Activated CD8-positive, alpha-beta memory T cell treated with anti-CD3 and anti-CD28 coated beads, Interleukin-2, amount 50 U/mL, for 48 hours (primary cell): ENCODE measurements at places on chromosomes 16 and 17.

DNA sequence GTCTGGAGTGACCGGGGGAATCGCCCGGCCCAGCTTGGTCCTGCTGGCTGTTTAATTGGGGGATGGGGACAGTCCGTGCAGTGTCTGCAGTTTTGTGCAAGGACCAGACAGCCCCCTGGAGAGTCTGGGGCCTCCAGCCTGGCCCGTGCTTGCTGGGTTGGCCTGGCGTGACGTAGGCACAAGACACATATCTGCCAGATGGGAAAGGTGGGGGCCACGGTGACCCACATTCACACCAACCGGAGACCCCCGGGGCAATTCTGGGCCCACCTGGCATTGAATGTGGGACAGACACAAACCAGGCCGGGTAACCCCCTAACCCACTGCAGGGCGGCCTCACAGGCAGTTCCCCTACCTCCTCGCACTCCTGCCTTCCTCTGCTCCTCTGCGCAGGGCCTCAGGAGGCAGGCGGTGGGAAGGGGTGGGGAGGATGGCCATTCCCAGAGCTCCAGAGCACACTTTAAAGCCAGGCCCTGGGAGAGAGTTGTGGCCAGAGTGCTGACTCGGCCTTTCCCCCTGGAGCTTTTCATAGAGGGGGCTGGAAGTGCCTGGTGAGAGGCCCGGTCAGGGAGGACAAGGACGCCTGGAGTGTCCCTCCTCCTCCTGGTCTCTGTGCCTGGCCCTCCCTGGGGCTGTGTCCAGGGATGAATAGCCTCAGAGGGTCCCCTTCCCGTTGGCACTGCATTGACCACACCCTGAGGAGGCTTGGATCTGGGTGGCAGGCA is 1.5 kb downstream of the MRC2 start:
- DNase-seq: no peak

DNA sequence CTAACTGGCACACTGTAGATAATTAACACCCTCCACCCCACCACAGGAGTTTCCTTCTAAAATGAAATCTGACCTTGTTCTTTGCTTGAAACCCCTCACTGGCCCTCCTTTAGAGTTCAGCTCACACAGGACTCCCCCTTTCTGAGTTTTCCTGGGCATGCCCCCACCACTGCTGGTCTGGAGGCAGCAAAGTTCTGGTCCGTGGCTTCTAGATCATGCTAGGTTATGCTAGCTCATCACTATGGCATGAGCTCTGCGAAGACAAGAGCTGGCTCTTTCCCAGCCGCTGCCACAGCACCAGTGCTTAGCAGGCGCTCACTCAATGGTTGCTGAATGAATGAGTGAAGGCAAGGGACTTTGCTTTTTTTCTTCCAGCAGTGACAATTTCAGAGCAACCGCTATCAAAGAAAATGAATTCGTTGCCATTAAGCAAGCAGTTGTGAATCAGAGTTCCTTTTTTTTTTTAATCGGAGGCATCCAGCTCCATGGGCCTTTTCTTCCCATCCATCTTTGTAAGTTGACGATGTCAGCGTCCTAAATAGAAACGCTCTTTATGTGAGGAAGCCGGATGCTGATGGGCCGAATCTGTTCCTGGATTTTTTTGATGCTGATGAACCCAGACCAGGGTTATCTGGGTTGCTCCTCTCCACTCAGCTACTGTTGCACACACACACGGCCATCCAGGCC is 80.8 kb upstream of the NOL11 start:
- DNase-seq: no peak

DNA sequence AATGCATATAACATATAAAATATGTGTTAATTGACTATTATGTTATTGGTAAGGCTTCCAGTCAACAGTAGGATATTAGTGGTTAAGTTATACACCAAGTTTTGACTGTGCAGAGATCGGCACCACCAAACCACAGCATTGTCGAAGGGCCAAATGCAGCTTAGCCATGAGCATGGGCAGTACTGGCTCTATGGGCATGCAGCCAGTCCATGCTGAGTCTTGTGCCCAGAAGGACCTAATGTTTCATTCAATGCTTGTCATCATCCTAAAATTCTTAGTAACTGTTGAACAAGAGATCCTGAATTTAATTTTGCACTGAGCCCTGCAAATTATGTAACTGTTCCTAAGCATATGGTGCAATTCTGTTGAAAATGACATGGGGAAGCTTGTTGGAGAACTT is 233.4 kb upstream of the HS3ST3A1 start:
- no peak for DNase-seq

DNA sequence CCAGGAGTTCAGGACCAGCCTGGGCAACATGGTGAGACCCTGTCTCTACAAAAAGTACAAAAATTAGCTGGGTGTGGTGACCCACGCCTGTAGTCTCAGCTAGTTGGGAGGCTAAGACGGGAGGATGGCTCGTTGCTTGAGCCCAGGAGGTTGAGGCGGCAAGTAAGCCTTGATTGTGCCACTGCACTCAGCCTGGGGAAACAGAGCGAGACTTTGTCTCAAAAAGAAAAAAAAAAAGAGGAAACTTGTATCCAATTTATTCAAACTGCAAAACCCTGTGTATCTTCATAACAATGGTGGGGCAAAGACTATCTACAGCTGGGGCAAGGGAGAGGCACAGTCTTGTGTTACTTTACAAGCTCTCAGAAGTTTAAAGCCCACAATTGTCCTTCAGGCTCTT is 21.5 kb downstream of the GRB7 start:
- no peak for DNase-seq

GRCh38 chr16:78396673-78397072 is 297.2 kb downstream of the WWOX start:
- no peak for DNase-seq

DNA sequence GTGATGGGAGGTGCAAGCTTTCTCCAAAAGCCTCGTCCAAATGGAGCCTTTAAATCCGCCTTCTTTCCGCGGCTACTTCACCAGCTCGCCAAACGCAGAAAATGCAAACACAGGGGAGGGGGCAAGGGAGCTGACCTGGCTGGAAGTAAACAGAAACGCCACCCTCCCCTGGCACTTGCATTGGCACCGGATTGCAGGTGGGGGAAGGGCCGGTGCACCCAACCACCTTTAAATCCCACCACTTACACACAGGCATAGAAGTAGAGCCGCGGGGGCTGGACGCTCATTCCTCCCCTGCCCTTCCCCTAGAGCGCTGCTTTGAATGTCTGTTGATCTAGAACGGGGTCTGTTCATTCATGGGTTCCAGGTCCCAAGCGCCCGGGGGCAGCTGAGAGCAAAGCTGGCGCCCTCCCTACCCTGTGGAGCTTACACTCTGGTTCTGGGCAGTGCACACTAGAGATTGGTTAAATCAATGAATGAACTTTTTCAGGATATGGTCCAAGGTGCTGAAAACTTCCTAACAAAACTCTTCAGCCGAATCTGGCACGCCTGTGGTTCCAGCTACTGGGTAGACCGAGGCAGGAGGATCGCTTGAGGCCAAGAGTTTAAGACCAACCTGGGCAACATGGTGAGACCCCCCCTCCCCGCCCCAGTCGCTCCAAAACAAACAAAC is 920 bp upstream of the ZCCHC14 start:
- DNase-seq: no peak

GRCh38 chr17:76923491-76923890 is 55.3 kb downstream of the MGAT5B start:
- no peak for DNase-seq

GRCh38 chr17:80465327-80465974 is 11.0 kb downstream of the NPTX1 start:
- DNase-seq: no peak

GRCh38 chr16:65843941-65844340 is 522.5 kb upstream of the CDH5 start:
- no peak for DNase-seq

DNA sequence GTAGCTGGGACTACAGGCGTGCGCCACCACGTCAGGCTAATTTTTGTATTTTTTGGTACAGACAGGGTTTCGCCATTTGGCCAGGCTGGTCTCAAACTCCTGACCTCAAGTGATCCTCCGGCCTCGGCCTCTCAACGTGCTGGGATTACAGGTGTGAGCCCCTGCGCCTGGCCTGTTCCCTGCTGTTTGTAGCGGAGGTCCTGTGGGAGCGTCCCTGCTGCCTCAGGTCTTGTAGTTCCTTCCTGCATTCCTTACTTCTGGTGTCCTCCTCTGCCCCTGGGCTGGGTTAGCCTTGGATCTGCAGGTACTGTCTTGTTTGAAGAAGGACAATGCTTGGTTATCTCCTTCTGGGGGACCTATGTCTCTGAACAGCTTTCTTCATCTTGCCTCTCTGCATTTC is 23.6 kb upstream of the G6PC1 start:
- no peak for DNase-seq
